ENCODE measurements at places on chromosomes 1 and 21. TPM values are rescaled to one million over a fixed set of nuclear protein-coding genes. Genes with fewer than 3 reads are reported as not detected.
A peak's percentile ranks its signal among the peaks of the same experiment; 100 is the strongest.

OR2G3 gene
- polyA plus RNA-seq: not detected

DNA sequence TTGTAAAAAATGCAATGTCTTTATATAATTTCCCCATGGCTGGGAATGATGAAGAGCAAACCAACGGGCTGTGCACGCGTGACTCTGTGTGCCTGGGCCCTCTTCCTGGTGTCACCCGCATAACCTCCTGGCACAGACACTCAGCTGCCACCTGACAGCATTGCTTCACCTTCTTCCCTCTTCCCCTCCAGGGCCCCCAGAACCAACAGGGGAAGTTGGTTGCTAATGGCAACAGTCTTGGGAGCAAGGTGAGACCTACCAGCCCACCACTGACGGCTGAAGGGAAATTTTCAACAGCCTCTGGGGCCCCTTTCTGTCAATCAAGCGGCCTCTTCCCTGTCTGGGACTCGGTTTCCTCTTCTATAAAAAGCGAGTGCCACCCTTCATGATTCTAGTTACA lies 33.2 kb downstream of the SSBP3 start:
- peak overlapping the region; percentile 32 for H3K27ac ChIP-seq
- peaks cover 19% of the 10 kb centered on the region for H3K4me1 ChIP-seq
- DNase-seq: peak; percentile 86
- H3K36me3 ChIP-seq: peaks cover 50% of the 10 kb centered on the region

LRRIQ3 gene
- polyA plus RNA-seq: 1.3 TPM

CD84 gene
- 5.9 TPM for polyA plus RNA-seq

DNA sequence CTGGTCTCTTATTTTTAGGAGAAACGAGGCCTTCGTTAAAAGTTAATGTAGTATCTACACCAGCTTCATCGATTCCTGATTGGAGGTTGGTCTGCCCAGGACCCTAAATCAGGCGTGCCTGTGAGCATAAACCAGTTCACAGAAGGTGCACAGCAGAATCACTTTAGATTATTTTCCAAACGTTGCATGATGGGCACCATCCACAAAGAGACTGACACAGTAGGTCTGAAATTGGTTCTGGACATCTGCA lies 256 bp upstream of the TARBP1 start:
- no peak for DNase-seq
- H3K27me3 ChIP-seq: no peaks in the 10 kb centered on the region
- H3K4me1 ChIP-seq: peaks cover 3% of the 10 kb centered on the region
- H3K27ac ChIP-seq: peak overlapping the region; percentile 91

DNA sequence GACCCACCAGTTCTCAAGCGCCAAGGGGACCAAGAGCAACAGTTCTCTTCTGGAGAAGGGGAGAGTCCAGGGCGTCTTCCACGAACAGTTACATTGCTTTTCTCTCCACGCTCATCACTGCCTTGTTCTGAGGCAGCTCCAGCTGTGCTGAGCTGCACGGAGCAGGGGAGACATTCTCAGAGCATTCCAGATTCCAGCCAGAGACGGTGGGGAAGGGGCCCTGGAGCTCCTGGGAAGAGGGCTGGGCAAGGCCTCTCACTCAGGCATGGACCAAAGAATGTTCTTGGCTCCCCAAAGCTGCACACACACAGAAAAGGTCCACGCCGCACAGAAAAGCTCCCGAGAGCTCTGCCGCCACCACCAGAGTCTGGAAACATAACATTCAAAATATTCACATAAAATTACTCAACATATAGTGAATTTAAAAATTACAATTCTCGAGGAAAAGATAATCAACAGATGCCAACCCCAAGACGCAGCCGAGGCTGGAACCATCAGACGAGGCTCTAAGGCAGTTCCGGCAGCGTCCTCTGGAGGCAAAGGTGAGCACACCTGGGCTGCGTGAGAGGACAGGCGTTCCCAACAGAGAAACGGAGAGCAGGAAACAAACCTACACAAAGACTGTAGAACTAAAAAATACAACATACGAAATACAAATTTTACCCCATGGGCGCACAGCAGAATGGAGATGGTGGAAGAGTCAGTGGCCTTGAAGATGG lies 40.5 kb downstream of the UBE2G2 start:
- DNase-seq: no peak
- H3K27ac ChIP-seq: no peak overlapping the region
- H3K36me3 ChIP-seq: no peaks in the 10 kb centered on the region
- no peaks in the 10 kb centered on the region for H3K27me3 ChIP-seq

CR1L gene
- polyA plus RNA-seq: 0.46 TPM

- no peak overlapping the region for H3K4me3 ChIP-seq
- H3K27ac ChIP-seq: no peak overlapping the region
- H3K4me1 ChIP-seq: peaks cover 16% of the 10 kb centered on the region
- H3K36me3 ChIP-seq: no peaks in the 10 kb centered on the region
- DNase-seq: no peak
Observed at GRCh38 chr1:234929369-234929768, 199.3 kb downstream of the TOMM20 start.

IFFO2 gene
- 22.6 TPM for polyA plus RNA-seq

- peak overlapping the region; percentile 59 for H3K27ac ChIP-seq
- H3K36me3 ChIP-seq: no peaks in the 10 kb centered on the region
- DNase-seq: no peak
- H3K27me3 ChIP-seq: no peaks in the 10 kb centered on the region
Observed at GRCh38 chr21:42393443-42393950, 2.4 kb downstream of the TMPRSS3 start.

- no peaks in the 10 kb centered on the region for H3K36me3 ChIP-seq
- no peak for DNase-seq
- no peak overlapping the region for H3K27ac ChIP-seq
- peak overlapping the region; percentile 45 for H3K4me3 ChIP-seq
- peaks cover 5% of the 10 kb centered on the region for H3K4me1 ChIP-seq
Observed at GRCh38 chr1:178092878-178093493, 918 bp upstream of the RASAL2 start.

GRCh38 chr1:151277249-151277648 lies 4.8 kb upstream of the ZNF687 start:
- H3K4me3 ChIP-seq: no peak overlapping the region
- peaks cover 11% of the 10 kb centered on the region for H3K4me1 ChIP-seq
- H3K36me3 ChIP-seq: peaks cover 3% of the 10 kb centered on the region
- DNase-seq: no peak
- no peak overlapping the region for H3K27ac ChIP-seq

DNA sequence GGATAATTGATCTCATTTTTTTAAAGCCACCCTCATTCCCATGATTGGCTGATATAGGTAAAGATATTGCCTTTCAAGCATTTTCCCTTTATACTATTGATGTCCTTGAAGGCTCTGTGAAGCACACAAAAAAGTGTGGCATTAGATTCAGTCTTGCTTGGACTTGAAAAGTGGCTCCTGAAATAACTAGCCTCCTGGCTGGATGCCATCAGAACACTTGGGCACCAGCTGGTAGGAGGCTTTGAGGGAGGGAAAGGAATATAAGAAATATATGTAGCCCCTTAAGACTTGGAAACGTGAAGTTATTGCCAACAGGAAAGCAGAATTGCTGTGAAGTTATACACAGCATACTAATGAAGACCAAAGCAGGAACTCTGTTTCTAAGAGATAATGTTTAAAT lies 14.1 kb downstream of the MTR start:
- H3K27me3 ChIP-seq: no peaks in the 10 kb centered on the region
- DNase-seq: no peak
- H3K27ac ChIP-seq: no peak overlapping the region
- no peaks in the 10 kb centered on the region for H3K4me1 ChIP-seq
- no peak overlapping the region for H3K4me3 ChIP-seq

DNA sequence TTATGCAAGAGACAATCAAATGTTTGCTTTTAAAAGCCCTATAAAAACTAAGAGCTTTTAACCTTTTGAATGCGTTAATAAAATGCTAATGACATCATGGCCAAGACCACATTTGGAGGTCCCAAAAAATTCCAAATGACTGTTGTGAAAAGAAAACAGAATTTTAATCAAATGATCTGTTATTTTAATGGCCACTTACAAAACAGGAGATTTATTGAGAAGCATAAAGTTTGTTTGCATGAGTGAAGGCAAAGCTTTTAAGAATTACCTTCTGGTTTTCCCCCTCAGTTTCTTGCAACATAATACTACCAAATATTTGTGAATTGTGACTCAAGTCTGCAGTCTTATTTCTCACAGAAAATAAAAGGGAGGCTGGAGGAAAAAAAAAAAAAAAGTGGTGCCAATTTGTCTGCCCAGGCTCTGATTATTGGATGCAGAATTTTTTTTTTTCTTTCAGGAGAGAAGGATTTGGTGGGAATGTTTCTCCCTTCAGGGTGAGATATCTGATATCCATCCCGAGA lies 60.7 kb downstream of the GORAB start:
- no peaks in the 10 kb centered on the region for H3K27me3 ChIP-seq
- no peak overlapping the region for H3K4me3 ChIP-seq
- no peaks in the 10 kb centered on the region for H3K4me1 ChIP-seq
- DNase-seq: no peak
- H3K36me3 ChIP-seq: no peaks in the 10 kb centered on the region

LCE3E gene
- 6.2 TPM for polyA plus RNA-seq

DNMT3L gene
- polyA plus RNA-seq: 0.80 TPM

DNA sequence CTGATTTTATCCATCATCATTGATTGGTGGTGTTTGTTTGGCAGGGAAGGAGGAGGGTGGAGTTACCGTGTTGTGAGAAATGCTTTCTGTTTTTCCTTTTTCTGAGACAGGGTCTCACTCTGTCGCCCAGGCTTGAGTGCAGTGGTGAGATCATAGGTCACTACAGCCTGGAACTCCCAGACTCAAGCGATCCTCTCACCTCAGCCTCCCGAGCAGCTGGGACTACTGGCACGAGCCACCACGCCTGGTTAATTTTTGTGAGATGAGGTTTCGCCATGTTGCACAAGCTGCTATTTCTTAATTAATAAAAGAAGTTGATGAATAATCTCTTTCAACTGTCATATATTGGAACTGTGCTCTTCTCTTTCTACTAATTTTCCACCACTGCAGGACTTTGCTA lies 44.3 kb downstream of the HUNK start:
- no peak for DNase-seq
- H3K4me1 ChIP-seq: no peaks in the 10 kb centered on the region
- no peaks in the 10 kb centered on the region for H3K36me3 ChIP-seq
- no peak overlapping the region for H3K4me3 ChIP-seq
- no peak overlapping the region for H3K27ac ChIP-seq

- H3K27me3 ChIP-seq: no peaks in the 10 kb centered on the region
- H3K27ac ChIP-seq: no peak overlapping the region
- H3K4me1 ChIP-seq: no peaks in the 10 kb centered on the region
- H3K4me3 ChIP-seq: no peak overlapping the region
- no peaks in the 10 kb centered on the region for H3K36me3 ChIP-seq
Observed at GRCh38 chr1:214076708-214077065, 88.9 kb downstream of the PROX1 start.

DNA sequence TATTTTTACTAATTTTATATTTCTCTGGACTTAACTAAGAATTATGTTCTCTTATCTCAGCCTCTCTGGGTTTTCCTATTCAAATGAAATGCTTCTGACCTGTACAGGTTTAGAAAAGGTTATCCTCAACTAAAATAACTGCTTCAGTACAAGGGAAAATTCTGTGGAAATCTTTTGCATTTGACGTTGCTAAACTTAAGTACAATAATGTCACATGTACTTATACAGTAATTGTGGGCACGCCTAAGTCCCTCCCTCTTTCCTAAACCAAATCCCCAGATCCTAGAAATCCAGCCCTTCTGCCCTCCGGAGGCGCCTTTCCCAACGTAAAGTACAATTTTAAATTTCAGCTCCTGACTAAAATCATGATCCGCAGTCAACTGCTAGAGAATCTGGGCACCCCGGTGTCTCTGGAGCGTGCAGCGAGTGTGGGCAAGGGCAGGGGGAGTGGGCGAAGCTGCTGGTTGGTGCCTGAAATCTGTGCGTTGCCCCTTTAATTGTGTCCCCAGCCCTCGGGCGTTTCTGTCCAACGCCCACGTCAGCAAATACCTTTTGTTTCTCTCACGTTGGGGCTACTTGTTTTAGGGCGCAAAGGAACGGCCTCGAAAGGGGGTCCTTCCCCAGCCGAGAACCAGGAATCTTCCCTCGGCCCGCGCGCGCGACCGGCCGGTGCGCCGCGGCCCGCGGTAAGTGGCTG lies at the start of gene ZBTB8A:
Gene ZBTB8A (plus strand): TSS at position 541 of the 697 bp plus-strand sequence. CDS start 53,505 bp downstream, outside the sequence.
- peak within 1 kb of the TSS; percentile 43 for H3K4me3 ChIP-seq
- peaks cover 3% of the 10 kb centered on the region for H3K27me3 ChIP-seq

SLFNL1 gene
- 0.82 TPM for polyA plus RNA-seq

CXADR gene
- polyA plus RNA-seq: 5.6 TPM

DNA sequence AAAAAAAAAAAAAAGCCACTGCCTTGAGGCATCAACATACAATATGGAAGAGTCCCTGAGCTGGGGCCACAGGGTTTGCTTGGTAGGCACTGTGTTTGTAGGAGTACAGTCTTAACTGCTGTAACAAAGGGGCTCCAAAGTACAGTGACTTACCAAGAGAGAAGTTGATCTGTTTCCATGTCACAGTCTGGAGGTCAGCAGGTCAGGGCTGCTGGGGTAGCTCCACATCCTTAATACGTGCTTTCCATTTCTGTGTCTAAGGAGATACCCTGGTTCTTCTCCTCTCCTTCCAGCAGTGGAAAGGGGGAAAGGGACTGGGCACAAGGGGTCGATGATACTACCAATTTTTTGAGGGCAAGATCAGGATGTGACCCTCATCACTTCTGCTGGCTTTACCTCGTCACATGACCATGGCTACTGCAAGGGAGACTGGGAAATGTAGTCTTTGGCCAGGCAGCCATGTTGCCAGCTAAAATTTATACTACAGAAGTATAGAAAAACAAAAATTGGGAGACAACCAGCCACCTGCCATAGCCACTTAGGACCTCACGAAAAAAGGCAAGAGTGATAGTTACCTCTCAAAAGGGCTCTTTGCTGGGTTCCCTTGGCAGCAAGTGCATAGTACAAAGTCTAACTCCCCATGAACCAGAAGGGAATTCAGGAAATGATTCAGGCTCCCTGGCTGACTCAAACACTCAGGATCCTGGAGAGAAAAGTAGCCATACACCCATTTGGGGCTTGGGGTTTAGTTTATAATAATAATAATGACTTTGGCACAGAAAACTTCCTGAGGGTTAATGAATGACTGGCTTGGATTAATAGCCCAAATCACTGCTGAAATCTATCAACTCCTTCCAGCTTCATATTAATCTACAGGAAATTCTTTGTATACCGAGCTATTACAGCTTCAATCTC lies 52.7 kb upstream of the ATP5PO start:
- no peak overlapping the region for H3K4me3 ChIP-seq
- no peaks in the 10 kb centered on the region for H3K4me1 ChIP-seq
- no peak overlapping the region for H3K27ac ChIP-seq
- no peak for DNase-seq

SH3BGR gene
- 9.8 TPM for polyA plus RNA-seq

GRCh38 chr1:2379733-2380404 lies 11.5 kb downstream of the MORN1 start:
- H3K4me3 ChIP-seq: no peak overlapping the region
- peaks cover 8% of the 10 kb centered on the region for H3K4me1 ChIP-seq
- H3K36me3 ChIP-seq: no peaks in the 10 kb centered on the region
- no peak for DNase-seq

DNA sequence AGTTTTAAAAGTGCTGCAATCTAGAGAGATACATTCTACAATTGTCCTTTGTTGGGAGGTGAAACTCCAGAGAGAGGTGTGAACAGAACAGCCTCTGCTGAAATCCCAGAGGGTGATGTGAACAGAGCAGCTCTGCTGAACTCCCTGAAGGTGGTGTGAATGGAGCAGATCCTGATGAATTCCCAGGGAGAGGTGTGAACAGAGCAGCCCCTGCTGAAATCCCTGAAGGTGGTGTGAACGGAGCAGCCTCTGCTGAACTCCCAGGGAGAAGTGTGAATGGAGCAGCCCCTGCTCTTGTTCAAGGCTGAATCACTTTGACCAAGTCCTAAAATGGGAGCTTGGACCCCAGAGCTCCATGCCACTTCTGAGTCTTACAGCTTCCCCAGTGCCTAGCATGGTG lies 94.7 kb downstream of the LACTBL1 start:
- no peak overlapping the region for H3K27ac ChIP-seq
- H3K4me3 ChIP-seq: no peak overlapping the region
- DNase-seq: no peak
- H3K36me3 ChIP-seq: no peaks in the 10 kb centered on the region

CHAF1B gene
- 1.8 TPM for polyA plus RNA-seq

LRRC53 gene
- polyA plus RNA-seq: 0.05 TPM

Data from thymus (tissue), 14 donors.